HepG2 (cell line): ENCODE measurements at places on chromosomes 5 and 9. TPM values are rescaled to one million over a fixed set of nuclear protein-coding genes. Genes with fewer than 3 reads are reported as not detected.

DNA sequence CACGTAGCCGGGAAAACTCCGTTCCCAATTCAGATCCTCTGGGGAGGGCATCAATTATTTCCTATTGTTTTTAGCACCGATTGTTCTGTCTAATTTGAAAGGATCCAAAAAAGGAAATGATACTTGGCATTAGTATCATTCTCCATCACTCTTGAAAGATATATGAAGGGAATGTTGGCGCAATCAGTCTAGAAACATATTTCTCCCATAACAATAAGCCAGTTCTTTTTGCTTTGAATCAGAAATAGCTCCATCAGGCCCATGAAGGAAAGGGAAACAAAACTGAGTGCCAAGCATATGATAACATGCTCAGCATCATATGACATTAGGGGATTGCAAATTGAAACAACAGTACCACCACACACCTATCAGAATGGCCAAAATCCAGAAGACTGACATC lies 39.8 kb downstream of the SRD5A1 start:
- DNase-seq: no peak
- no peak overlapping the region for H3K4me3 ChIP-seq
- no peaks in the 10 kb centered on the region for H3K36me3 ChIP-seq
- H3K27me3 ChIP-seq: no peaks in the 10 kb centered on the region

DNA sequence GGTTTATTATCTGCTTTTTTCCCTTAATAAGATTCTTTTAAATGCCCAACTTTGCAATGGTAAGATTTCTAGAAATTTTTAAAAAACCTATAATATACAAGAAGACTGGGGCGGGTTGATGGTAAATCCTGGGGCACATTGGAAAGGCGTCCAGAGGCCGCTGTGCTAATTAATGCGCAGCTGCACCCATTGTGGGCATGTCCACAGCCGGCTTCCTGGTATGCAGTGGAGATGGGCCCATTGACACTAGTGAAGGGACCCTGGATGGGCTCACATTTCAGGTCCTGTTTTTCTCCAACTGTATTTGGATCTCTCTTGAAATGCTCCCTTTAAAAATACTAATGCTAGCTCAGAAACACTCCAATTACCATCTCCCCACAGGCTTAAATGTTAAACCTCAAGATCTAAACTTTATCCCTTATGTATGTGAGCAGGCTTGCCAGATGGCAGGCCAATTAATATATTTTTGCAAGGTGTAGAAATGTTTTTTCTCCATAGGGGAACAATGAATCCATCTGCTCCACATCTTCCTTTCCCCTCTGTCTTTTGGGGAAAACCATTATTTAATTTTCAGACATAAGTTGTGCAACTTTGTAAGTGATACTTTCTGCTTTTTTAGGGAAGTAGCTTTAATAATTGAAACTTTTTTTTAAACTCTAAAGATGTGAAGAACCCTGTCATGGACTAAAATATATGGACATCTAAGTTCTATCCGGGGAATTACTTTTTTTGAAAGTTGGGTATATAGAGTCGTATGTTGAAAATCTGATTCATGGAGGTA lies 177.3 kb downstream of the CD180 start:
- no peak overlapping the region for H3K4me3 ChIP-seq
- H3K36me3 ChIP-seq: no peaks in the 10 kb centered on the region
- H3K27ac ChIP-seq: no peak overlapping the region
- H3K27me3 ChIP-seq: no peaks in the 10 kb centered on the region
- H3K4me1 ChIP-seq: no peaks in the 10 kb centered on the region

GRCh38 chr9:130877300-130877699 lies 19.3 kb downstream of the QRFP start:
- peaks cover 86% of the 10 kb centered on the region for H3K36me3 ChIP-seq
- H3K27ac ChIP-seq: no peak overlapping the region
- peaks cover 14% of the 10 kb centered on the region for H3K4me1 ChIP-seq
- H3K27me3 ChIP-seq: no peaks in the 10 kb centered on the region

DNA sequence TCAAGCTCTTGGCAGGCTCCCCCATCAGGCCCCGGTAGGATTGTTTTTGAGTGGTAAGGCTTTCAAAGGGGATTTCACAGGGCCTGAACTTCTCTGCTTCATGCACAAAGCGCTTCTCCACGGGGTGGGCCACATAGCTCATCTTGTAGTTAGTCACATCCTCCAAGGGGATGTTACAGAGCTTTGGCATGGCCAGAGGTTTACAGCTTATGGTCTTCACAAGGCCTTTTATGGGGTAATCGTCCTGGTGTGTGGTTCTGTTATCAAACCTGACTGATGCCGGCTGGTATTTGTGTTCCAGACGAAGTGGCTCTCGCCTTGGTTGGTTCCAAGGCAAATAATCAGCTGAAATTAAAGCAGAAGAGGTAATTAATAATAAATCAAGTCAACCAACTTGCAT lies 104.3 kb downstream of the SAXO1 start:
- no peaks in the 10 kb centered on the region for H3K27me3 ChIP-seq
- no peak overlapping the region for H3K4me3 ChIP-seq
- no peaks in the 10 kb centered on the region for H3K36me3 ChIP-seq
- H3K27ac ChIP-seq: no peak overlapping the region

The MARCOL gene
- not detected in 2 replicates for total RNA-seq

The ADAMTS6 gene
- total RNA-seq: 0.93 and 3.1 TPM in 2 replicates
